ENCODE measurements at places on chromosomes 4 and X.
A peak's percentile ranks its signal among the peaks of the same experiment; 100 is the strongest.

GRCh38 chrX:40444133-40444532, 136.6 kb upstream of the ATP6AP2 start:
- DNase-seq = no peak

GRCh38 chr4:17068392-17068791, 169.9 kb upstream of the LDB2 start:
- peak; percentile 23 for DNase-seq

- DNase-seq = peak; percentile 72
Observed at GRCh38 chrX:97616883-97617530, 733.3 kb downstream of the RPA4 start.

GRCh38 chr4:2731907-2732317, 24.2 kb downstream of the TNIP2 start:
- DNase-seq = no peak

DNA sequence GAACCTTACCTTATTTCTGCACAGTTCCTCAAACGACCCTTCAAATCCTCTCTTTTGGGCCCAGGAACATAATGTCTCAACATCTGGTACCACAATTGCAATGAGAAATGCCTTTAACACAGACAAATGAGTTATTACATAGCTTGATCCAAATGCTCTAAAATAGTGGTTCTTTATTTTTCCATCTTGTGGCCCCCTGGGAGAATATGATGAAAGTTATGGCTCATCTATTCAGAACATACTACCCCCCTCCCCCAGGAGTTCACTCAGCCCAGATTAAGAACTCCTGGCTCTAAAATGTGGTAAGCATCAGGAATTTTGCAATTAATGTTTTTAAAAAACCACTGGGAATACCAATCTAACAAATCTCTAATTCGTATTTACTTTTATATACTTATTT, 23.9 kb upstream of the CENPU start:
- DNase-seq = no peak

GRCh38 chr4:79182209-79182608, 143.7 kb downstream of the NAA11 start:
- no peak for DNase-seq

DNA sequence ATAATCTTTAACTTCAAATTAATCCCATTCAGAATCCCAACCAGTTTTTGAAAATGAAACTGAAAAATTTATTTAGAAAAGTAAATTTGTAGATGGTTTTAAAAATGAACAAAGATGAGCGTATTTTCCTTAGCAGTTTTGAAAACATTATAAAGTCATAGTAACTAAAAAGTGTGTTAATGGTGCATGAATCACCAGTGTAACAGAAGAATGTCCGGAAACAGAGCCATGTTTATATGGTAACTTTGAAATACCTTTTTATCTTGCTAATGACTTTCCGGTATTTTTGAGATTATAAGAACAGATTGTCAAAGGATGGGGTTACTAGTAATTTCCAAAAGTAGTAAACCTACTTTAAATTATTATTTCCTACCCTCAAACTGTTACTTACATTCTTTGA, 145.9 kb downstream of the IRS4 start:
- peak; percentile 39 for DNase-seq

DNA sequence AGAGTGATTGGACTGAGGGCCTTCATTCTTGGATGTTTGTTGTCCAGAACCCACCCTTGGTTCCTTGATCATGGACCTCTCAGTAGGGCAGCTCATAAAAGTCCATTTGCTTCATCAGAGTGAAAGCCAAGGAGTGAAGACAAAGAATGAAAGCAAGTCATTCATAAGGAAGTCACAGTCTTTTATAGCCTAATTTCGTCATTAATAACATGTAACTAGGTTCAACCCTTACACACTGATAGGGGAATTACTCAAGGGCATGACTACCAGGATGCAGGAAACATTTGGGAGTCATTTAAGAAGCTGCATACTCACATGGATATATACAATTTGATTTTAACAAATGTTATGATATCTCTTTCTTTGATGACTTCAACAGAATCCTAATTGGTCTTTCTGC, 95.2 kb downstream of the RPA4 start:
- no peak for DNase-seq

GRCh38 chr4:158850800-158851644, 82.2 kb downstream of the FNIP2 start:
- DNase-seq = peak; percentile 63

DNA sequence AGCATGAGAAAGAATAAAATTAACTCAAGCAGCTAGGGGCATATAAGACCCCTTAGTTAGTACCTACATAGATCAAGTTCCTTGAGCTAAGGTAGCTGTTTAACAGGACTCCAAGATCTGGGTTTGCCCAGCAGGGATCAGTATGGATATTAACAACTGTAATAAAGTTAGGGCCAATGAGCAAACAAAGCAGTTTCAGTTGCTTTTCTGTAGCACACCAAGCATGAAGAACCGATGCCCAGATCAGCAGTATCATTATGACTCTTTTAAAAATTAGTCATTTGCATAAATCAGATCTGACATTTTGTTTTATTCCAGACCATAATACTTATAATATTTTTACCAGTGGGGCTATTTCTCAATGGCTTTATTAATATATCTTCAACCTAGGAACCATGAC, 80.9 kb downstream of the C4orf33 start:
- no peak for DNase-seq

DNA sequence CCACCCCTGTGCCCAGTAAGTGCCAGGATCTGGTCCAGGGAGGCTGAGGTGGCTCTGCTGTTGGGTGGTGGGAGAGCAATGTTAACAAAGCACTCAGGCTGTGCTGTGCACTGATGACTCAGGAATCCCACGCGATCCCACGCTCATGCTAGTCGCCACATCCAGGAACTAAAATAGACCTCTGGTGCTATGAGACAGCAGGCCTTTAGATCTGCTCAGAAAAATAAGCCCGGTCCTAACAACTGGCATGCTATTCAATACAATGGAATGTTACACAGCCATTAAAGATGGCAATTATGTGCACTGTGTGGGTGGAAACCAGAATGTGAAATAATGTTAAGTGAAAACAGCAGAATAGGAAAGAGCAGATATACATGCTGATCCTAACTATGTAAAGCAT, 26.0 kb downstream of the ARL13A start:
- DNase-seq = peak; percentile 90

DNA sequence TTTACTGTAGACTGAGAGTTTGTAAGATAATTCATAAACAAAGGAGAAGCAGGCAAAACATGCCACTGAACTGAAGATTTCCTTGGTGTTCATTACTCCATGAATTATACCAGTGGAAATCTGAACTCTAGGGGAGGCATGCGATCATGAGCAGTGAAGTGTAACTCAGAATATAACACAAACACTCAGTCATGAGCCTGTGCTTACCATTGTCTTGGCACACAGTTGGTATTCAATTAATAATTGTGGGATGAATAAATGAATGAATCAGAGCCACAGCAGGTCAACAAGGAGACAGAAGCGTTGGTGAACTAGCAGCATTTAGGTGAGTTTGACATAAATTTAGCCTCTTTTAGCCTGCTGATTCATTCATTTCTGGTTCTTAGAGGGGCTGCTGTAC, 263.5 kb upstream of the DKK2 start:
- peak; percentile 57 for DNase-seq

DNA sequence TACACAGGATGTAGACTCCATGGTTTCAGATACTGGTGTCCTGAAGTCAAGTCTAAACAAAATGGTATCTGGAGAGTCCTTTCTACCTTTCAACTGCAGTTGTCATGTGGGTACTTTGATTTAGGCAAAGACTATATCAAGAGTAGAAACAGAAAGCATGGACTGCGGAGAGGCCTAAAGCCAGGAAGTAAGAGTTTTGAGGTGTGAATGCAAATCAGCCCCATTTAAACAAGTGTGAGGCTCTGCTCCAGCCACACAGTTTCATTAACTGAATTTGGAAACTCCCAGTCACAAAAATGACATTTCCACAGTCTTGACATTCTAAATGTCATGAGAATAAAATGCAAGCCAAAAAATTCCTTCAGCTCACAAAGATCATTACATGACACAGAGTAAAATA, 87.2 kb upstream of the MCF2 start:
- no peak for DNase-seq

DNA sequence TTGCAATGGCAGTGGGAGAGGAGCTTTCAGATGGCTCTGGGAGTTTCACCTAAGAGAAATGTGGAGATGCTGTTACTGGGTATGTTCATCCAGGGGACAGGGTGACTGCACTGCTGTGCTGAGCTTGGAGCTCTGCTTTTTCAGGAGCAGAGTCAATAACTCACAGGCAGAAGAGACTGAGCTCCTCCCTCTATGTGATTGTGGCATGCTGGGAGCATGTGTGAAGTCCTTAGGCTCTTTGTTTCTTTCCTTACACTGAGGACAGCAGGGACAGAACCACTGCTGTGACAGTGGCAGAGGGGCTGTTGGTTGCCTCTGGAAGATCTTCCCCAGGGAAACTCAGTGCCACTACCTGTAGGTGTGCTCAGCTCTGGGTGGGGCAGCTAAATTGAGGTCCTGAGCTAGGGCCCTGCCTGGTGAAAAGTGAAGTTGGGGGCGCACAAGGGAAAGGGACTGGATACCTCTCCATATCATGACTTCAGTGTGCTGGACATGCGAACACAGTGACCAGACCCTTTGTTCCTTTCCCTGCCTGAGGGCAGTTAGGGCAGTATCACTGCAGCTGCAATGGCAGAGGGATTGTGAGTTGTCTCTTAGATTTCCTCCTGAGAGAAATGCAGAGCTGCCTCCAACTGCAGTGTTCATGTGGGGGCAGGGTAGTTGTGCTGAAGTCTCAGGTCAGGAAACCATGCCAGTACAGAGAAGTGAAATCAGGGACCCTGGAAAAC, 156.7 kb downstream of the TENT5D start:
- DNase-seq = no peak

GRCh38 chr4:46258431-46258830, 131.5 kb downstream of the GABRA2 start:
- no peak for DNase-seq

- DNase-seq = peak; percentile 69
Observed at GRCh38 chr4:41346306-41347061, 89.8 kb downstream of the UCHL1 start.

DNA sequence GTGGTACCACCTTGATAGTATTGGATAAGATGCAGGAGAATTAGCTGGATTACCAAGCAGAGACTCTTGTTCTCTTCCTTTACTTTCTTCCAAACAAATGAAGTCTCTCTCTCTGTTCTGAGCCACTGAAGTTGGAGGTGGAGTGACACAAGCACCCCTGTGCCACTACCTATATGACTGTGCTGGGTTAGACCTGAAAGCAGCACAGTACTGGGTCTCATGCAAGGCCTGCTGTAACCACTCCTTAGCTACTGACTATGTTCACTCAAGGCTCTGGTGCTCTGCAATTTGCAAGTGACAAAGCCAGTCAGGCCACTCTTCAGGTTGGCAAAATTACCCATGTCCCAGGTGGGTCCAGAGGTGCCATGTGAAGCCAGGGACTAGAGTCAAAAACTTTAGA, 389.6 kb upstream of the MAOA start:
- no peak for DNase-seq

Data from ELR (cell line).